ENCODE measurements at places on chromosomes 4 and X.
A peak's percentile ranks its signal among the peaks of the same experiment; 100 is the strongest.

- DNase-seq, result no peak
Observed at GRCh38 chr4:148103597-148104355, 338.4 kb downstream of the NR3C2 start.

DNA sequence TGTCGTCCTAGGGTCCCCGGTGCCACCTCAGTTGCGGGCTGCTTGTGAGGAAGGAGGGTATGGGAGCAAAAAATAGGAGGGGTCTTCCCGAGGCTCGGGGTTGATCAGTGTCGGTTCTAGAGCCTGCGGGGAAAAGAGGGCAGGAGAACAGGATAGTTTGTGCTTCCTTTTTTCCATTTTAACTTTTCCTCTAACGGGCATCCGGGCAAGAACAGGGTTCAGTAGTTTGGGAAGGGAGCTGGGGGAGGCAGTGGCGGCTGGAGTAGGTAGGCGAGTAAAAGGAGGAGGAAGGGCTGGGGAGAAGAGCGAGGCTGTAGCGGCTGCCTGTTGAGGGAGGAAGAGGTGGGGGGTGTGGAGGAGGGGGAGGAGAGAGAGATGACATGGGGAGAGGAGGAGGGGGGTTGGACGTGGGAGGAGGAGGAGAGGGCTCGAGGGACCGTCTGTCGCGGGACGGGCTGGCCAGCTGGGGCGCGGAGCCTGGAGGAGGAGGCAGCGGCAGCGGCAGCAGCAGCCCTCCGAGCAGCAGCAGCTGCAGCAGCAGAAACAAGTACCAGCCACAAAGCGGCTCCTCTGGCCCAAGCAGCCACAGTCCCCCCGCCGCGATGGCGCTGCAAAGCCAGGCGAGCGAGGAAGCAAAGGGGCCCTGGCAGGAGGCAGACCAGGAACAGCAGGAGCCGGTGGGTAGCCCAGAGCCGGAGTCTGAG lies at the start of gene SLC16A2:
Gene SLC16A2, plus strand, starts transcription at position 458 of the 704 bp plus-strand sequence. Its CDS starts 145 bp downstream, at position 603.
- DNase-seq, result no peak

GRCh38 chrX:30951003-30951402 lies 61.9 kb upstream of the TAB3 start:
- DNase-seq, result no peak

DNA sequence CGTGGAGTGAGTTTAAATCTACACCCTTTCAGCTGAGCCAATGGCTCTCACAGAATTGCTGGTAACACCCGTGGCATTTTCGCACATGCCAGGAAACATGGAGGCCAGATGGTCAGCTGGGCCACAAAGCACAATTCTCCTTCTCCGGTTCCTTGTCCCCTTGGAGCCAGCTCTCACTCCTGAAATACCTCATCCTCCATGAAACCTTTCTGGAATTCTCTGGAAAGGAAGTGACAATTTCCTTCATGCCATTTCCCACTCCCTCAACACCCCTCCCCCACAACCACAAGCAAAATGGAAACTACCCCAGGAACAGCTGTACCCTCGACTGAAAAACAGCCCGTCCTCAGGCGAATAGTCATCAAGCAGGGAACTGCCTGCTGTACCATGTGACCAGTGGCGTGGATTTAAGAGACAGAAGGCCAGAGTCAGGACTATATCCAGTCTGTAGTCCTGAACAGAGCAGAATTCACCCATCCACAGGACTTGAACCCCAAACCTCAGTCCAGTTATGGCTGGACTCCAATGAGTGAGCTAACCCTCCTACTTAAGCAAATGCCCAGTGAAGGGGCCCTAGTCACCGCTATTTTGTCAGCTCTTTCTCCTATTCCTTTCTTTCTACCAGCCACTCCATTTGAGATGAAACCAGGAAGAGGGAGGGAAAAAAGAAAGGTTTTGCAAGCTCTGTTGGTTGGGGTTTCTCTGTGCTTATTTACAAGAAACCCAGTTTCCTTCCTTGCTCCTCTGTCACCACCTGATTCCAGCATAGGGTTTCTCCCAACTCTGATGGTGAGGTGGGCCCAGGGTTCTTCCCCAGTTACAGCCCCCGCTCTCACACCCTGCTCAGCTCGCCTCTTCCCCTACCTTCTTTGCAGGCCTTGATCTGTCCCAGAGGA lies 24.5 kb downstream of the ELF4 start:
- peak; percentile 62 for DNase-seq

- no peak for DNase-seq
Observed at GRCh38 chr4:119068529-119068962, 67.1 kb upstream of the MYOZ2 start.

DNA sequence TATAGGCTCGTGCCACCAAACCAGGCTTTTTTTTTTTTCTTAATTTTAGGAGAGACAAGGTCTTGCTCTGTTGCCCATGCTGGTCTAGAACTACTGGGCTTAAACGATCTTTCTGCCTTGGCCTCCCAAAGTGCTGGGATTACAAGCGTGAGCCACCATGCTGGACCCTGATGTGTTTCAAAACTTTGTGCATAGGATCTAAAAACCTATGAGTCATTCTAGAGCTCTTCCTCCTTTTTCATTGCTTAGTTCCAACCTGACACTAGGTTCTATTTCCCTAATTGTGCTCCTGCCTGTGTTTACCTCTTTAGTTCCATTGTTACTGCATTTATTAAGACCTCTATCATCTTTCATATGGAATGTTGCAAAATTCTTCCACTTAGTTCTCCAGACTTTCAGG lies 57.3 kb downstream of the HPGD start:
- DNase-seq, result no peak

DNA sequence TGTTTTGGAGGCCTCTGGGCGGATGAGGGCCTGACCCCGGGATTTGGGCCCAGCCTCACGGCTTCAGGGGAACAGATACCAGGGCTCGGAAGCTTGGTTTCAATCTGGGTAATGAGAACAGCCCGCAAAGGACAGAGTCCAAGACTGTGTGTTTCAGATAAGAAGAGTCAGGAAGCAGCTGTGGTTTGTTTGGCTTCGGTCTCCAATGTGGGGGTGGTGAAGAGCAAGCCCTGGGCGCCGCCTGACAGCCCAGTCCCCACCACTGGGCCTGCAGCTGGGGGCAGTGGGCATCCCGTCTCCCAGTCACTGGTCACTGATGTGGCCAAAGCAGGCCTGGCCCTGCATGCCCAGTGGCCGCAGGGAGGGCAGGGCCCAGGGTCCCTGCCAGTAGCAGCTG lies 9.1 kb downstream of the WFS1 start:
- DNase-seq, result peak; percentile 71

DNA sequence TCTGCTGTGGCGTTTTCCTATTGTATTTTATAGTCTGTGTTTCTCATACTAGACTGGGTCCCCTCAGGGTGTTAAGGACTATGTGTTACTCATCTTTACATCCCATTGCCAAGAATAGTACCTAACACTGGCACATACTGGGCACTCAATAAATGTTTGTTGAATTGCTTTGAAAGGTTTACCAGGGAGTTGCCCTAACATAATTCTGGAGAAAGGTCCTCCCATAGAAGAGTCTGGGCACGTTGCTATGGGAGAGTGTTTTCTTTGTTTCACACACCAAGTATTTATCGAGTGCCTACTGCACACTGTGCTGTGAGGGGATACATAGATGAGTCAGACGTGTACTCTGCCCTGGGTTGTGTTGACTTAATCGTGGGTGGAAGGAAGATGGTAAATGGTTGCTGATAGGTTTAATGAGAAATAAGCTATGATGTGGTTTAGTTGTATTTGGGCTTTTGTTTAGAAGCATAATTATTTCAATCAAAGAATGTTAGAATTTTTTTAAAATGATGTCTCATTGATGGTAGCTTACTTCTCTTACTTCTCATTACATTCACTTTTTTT lies 42.9 kb downstream of the AFF1 start:
- DNase-seq, result no peak

- no peak for DNase-seq
Observed at GRCh38 chr4:165966833-165967232, 93.8 kb downstream of the TLL1 start.

- DNase-seq, result no peak
Observed at GRCh38 chr4:83932750-83933391, 397.0 kb downstream of the GPAT3 start.

DNA sequence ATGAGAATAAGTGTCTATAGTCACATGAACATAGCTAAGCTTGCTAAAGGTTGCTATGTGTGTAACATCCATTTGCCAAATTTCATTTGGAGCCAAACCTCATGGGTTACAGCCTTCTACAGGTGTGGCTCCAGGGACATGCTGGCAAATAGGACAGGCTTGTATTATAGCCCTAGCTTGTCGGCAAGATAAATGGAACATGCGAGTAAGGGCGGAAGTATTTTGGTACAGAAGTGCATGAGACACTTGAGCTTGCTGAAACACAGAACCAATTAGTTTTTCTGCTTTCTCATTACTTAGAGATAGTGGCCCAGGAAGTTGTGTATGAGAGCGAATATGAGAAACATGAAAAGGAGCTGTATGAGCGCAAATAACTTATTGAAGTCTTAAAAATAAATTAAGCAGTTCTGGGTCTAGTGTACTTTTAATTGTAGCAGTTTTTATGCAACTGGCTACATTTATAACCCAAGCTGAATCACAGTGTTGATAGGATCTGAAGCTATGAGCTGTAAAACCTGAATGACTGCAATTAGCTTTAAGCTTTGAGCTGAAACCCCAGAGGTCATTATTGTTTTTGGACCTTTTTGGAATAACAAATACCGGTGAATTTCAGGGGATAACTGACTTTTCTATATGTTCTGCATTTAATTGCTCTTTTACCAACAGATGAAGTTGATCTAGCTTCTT lies 64.6 kb downstream of the KDM5C start:
- DNase-seq, result no peak

DNA sequence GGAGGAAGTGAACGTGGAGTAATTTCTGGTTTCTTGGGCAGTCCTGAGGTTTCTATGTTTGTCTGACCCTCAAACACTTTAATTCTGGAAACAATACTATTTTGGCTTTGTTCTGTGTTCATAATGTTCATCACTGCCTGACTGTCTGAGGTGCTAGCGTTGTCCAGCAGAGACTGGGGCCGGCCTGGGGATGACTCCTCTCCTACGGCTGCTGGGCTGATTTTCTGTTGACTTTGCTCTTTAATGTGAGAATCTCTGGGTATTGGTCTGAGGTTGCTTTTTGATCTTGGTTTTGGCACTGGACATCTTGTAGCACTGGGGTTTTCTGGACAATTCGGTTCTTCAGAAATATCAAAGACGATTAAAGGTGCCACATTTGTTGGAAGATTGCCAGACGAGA lies 75.8 kb downstream of the RPS3A start:
- no peak for DNase-seq

GRCh38 chr4:41232406-41232805 lies 18.1 kb upstream of the APBB2 start:
- no peak for DNase-seq

GRCh38 chrX:21907260-21907659 lies 33.2 kb upstream of the SMS start:
- DNase-seq, result no peak

GRCh38 chr4:40114206-40114605 lies 57.6 kb downstream of the N4BP2 start:
- DNase-seq, result peak; percentile 10

DNA sequence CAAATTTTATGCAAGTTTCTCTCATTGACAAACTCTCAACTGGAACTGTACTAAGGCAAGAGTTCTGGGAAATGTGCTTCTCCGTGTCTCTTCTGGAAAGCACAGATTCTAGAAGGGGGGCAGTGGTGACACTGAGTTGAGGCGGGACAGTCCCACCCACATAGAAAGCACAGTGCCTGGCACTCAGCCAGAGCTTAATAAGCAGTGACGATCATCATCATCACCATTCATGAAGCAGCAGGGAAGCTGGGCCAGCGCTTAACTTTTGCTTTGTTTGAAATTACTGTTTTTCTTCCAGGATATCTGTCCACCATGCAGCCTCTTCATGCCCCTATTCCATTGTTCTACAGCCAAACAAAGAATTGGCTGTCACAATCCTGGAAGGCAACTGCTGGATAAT lies 60.3 kb downstream of the BEND2 start:
- DNase-seq, result no peak

DNA sequence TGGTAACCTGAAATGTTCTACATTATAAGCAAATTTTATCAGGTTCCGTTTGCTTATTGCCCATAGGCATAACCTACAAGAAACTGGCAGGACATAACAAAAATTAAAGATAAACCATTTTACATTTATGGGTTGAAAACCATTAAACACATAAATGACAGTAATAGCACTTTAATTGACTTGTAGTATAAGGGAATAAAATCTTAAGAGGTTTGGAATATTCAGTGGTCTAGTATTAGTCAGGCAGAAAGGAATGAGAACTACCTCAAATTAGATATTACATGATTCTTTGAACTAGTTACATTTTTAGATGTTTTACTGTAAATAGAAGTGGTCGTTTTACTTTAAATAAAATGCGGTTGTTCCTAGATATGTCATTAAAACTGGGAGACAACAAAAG lies 111.9 kb downstream of the ADAMTS3 start:
- no peak for DNase-seq

- no peak for DNase-seq
Observed at GRCh38 chr4:88975958-88976774, 80.8 kb downstream of the FAM13A start.

GRCh38 chrX:74272230-74272629 lies 31.8 kb upstream of the ZCCHC13 start:
- no peak for DNase-seq

DNA sequence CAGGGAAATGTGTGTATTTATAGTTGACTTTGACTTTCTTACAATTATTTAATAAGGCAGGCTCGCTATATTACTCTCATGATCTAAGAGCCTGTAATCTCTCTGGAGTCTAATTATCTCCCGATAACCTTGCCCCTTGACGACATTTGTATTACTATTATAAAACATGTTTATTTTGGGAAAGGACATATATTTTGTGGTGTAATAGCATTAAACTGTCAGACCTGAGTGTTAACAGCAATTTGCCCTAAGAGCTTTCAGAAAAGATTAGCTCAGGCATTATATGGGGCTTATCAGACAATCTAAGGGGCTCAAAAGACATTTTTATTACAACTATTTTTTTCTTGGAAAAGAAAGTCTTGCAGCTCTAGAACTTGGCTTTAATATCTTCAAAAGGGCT lies 427.9 kb upstream of the SLIT2 start:
- DNase-seq, result no peak

DNA sequence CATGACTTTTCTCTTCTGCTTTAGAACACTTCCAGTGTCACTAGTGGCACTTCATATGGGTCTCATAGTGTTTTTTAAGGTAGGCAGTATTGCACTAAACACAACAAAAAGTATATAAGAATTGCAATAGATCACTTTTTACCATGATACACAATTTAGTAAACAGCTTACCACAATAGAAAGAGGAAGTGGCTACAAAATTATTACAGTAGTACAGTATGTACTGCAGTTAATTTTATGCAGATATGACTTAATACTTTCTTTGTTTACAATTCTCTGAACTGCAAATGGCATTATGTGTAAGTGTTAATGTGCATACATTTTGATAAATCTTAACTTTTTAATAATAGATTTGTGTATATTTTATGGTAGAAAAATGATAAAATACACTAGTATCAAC lies 157.3 kb downstream of the RRAGB start:
- DNase-seq, result no peak

DNA sequence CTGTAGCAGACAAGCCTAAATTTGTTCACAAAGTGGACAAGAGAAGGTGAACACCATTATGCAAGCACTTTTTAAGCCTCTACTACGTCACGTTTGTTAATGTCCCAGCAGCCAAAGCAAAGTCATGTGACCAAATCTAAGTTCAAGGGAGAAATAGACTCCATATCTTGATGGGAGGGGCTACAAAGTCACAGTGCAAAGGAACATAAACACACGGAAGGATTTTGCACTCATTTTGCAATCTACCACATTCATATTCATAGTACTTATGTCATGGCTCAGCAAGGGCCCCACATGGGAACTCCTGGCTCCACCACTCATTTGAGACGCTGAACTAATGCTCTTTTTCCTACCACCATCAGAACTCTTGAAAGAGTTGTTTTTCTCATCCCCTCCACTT lies 139.0 kb upstream of the JADE1 start:
- no peak for DNase-seq

- no peak for DNase-seq
Observed at GRCh38 chrX:22634083-22634482, 361.4 kb downstream of the CBLL2 start.

All from GF-D8 (cell line).